ENCODE measurements at places on chromosomes 7 and 10.

- DNase-seq: no peak
Observed at GRCh38 chr10:31583293-31583692, 264.3 kb downstream of the ZEB1 start.

GRCh38 chr10:96863922-96864543 lies 31.9 kb downstream of the LCOR start:
- no peak for DNase-seq

DNA sequence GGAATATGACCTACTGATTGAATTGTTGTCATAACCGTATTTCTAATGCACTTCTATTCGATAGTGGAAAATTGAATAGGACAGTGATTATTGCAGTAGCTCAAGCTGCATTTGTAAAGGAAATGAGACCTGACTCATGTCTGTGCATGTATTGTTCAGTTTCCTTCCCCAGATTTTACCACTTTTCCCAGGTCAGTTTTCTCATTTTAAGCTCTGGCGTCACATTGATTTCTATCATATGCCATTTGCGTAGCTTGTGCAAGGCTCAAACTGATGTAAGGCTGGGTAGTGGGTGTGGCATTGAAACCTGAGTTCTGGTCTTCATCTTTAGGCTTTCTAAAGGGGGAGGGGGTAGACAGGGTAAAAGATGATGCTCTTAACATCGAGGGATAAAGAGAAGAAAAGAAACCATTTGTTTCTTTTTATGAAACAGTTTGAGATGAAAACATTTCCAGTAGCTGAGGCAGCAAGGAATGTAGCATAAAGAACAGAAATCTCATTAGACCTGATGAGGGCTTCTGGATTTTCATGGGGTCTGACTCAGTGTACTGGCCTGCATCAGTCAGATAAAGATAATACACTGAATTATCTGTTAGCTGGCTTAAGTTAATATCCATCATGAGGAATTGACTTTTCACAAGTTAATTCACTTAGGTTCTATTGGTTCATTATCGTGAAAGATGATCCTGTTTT lies 182.3 kb upstream of the CDCA7L start:
- DNase-seq: no peak

DNA sequence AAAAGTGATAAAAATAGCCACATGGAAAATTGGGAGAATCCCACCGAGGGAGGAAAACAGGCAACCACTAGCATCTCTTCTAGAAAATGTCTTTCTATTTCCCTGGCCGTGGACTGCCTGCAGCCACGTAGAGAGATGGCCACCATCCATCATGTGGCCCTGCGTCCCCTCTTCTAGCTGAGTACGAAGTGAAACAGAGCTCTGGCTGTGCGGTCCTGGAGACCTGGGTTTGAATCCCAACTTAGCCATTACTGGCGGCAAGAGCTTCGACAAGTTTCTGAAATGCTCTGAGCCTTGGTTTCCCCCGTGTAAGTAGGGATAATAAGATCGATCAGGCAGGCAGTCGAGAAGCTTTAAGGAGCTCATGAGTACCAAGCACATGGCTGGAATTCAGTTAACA lies 32.9 kb downstream of the ZCCHC24 start:
- no peak for DNase-seq

DNA sequence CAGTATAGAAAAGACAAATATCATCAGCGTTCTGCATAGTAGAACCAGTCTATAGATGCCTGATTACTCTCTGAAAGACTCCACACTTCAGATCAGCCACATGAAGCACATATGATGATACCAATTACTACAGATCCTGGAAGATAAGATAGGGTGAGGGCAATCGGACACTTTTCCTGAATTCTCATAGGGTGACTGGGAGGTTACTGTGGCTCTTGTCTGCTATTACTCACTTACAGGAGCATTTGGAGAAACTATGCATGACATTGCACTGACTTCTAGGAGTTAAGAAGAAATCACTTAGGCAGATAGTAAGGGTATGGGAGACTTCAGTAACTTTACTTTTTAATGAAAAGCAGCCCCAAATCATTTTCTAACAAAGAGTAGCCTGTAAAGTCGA lies 1140.9 kb downstream of the XPNPEP1 start:
- no peak for DNase-seq

DNA sequence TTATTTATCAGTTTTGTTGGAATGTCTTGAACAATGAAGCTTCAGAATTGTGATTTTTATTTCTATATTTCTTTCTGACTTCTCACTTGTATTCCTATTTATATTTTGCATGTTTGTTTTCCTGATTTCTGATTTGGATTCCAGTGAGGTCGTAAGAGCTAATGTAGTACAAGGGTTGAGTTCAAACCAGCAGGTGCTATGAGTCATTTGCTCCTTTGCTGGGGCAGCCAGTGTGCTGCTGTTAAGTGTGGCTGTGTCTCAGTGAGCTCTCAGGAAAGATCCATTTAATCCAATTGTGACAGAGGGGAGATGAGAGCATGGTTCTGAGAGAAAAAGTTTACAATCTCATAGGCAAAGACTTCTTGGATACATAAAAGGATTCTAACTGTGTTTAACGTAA lies 48.6 kb downstream of the MCU start:
- DNase-seq: peak; percentile 24

DNA sequence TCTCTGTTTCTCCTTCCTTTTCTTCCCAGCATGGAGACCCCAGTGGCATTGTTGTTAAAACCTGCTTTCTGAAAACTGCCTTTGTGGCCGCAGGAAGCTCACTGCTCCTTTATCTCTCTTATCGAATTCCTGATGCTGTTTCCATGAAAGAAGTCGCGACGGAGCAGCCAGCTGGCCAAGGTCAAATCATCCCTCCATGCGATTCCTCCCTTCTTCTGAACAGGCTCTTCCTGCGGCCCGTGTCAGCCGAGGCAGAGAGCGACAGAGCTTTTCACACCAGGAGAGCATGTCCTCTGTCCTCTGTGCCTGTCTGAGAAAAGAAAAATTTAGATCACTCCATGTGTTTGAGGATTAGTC lies 242.1 kb upstream of the PITRM1 start:
- no peak for DNase-seq

DNA sequence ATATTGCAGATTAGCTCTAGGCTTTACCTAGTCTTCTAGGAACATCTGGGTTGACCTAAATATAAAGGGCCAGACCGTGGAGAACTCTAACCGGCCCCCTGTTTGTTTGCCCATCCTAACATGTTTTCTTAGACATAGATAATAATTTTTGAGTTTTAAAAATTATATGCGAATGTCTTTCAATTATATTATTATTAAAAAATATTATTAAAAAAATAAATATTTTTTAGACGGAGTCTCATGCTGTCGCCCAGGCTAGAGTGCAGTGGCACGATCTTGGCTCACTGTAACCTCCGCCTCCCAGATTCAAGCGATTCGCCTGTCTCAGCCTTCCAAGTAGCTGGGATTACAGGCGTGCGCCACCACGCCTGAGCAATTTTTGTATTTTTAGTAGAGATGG lies 318.5 kb downstream of the INHBA start:
- no peak for DNase-seq

DNA sequence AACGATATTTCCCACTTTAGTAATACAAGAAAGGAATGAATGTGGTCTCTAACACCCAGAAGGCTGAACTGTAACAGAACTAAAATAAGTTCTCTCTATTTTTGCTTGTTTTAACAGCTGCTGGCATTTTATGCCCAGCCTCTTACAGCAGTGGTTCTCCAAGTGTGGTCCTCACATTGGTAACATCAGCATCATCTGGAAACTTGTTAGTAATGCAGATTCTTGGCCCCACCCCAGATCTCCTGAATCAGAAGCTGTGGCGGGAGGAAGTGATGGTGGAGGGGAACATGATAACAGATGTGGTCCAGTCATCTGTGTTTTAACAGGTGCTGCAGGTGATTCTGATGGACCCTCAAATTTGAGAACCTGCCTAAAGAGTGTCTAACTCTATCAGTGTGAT lies 170.1 kb downstream of the TMEM26 start:
- no peak for DNase-seq

- peak; percentile 55 for DNase-seq
Observed at GRCh38 chr7:85186521-85187241, at the start of gene SEMA3D. Gene SEMA3D (minus strand): TSS chr7:85187056. CDS start chr7:85121891, 65,165 bp downstream.

GRCh38 chr7:16001477-16001876 lies 315.0 kb upstream of the MEOX2 start:
- no peak for DNase-seq

DNA sequence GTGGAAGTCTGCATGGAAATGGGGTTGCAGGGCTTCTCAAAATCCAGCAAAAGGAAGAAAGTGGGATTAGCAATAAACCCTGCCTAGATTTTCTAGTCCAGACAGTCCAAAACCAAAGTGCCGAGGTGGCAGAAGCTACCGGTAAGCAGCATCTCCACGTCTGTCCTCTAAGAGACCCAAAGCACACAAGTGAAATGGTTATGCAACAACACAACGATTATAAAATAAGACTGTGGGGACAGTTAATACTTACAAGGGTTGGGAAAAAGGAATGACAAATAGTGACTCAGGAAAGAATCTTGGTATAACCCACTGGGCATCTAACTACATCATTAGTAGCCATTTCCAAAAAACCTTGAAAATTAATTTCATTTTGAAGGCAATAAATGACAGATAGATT lies 24.7 kb downstream of the CREB3L2 start:
- no peak for DNase-seq

- no peak for DNase-seq
Observed at GRCh38 chr10:4546500-4546899, 279.5 kb upstream of the AKR1E2 start.

DNA sequence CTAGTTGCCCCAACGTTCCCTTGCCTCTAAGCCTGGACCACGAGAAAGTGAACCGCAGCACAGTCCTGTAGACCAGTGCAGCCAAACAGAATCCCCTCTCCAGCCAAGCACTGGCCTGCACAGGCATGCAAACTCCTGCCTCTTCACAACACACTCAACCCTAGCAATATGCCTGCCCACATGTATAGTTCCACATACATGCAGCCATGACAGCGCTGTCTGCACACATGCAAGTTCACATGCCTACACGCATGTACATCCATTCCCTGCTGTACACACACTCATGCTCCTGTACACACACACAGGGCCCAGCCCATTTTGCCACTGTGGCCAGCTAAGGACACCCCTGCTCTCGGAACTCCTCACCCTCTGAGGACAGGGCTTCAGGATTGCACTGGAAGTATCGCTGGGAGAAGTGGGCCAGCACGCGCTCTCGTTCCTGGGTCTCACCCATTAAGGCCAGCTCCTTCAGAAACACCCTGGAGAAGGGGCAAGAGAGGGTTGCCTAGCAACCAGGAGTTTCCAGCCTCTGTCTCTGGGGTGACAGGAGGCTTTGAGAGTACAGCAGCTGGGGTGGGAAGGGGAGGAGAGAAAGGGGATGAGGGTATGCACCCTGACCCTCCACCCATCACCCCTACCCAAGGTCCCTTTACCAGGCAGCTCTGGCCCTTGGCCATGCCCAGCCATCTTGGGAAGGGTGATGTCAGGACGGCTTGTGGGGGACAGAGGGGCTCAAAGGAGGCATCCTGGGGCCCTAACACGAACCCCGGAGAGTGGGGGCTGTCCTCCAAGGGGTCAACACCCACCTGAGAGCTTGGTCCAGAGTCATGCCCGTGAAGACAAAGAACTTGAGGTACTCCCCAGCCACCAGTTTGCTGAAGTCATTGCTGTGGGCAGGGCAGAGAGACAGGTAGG lies 7.0 kb downstream of the PSD start:
- DNase-seq: no peak

DNA sequence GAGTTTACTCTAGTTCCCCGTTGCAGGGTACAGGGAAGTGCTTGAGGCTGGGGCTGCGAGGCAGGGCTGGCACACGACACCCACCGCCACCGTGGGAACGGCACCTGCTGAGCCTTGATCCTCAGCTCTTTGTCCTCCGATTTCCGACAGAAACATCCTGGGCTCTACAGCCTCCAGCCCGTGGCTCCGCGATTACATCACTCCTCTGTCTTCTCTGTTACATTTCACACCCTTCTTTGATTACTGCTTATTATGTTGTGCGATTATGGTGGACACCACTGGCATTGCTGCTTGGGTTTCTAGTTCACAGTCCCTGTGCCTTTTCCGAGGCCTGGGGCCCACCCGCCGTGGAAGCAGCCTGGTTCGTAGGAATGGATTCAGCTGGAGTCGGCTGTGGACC lies 26.9 kb downstream of the FKBP6 start:
- no peak for DNase-seq

DNA sequence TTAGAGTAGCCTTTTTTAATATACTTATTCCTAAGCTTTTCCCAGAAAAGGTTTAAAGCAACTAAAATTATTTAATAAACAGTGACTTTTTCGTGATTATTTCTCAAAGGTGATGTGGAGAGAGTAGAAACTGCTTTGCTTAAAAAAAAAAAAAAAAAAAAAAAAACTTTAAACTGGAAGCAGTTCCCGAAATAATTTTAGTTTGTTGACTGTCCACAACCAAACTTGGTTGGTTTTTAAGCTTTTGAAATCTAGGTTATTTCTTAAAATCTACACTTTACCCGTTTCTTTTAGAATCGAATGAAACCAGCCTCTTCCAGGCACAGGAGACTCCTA lies 7.3 kb downstream of the SKAP2 start:
- no peak for DNase-seq

- DNase-seq: no peak
Observed at GRCh38 chr7:158283016-158283974, 304.3 kb downstream of the PTPRN2 start.

DNA sequence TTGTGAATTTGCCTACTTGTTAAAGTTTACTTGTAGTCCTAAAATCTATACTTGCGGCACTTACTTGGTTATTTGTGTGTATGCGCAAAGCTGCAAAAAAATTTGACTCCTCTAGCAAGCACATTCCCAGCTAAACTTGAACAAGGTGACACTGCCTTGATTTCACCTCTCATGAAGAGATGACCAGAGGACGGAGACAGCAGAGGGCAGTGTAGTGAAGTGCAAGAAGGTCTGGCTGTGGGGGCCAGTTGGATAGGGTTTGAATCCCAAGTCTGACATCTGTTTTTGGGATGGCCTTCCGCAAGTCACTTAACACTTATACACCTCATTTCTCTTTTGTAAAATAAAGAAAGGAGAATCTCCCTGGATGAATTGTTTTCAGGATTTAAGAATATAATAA lies 15.7 kb downstream of the SLK start:
- DNase-seq: no peak

DNA sequence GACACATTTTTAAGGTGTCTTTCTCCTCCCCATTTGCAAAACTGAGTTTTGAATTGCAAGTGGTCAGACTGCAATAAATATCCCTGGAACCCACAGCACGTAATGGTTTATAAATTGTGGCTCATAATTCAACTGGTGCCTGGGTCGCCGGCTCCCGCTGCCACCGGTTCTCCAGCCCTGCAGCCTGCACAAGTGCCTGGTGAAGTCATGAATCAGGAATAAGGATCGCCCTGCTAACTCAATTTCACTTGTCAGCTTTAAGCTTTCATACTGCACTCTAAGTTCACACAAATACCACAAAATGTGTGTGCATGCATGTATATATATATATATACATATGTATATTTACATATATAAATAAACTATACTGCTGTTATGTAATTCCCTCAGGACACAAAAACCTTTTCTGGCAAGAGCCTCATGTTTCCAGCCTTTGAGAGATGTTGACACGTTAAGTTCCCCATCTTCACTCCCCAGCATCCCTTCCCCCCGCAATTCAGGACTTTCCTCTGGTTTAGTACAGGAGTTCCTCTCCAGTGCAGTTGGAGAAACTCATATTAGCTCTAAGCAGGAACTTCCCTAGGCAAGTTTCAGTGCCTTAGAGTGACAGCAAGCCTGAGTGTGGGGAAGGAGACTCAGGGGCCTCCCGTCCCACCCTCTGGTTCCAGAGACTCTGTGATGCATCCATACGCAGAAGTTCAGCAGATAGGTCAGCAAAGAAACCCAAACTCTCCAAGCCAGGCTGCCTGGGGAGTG lies 129.2 kb upstream of the UNC5B start:
- DNase-seq: no peak
